Cardiac ventricle fibroblast (primary cell): ENCODE measurements at places on chromosomes 5 and 9. TPM values are rescaled to one million over a fixed set of nuclear protein-coding genes. Genes with fewer than 3 reads are reported as not detected.

Gene CHSY3
- 4.5 and 6.3 TPM in 2 replicates for total RNA-seq

Gene MARCOL
- not detected in 2 replicates for total RNA-seq

Gene EMB
- 0.44 and 1.0 TPM in 2 replicates for total RNA-seq

Gene GPR151
- total RNA-seq = not detected in 2 replicates

Gene CYLC2
- not detected in 2 replicates for total RNA-seq

Gene IFNA17
- total RNA-seq = not detected in 2 replicates

Gene GPRIN1
- total RNA-seq = 2.2 and 2.4 TPM in 2 replicates

Gene NRG2
- 0.05 and 0.12 TPM in 2 replicates for total RNA-seq

Gene RETREG1
- total RNA-seq = 0.05 and 0.44 TPM in 2 replicates

Gene DND1
- not detected in 2 replicates for total RNA-seq

Gene PRSS3
- total RNA-seq = 2.7 and 3.3 TPM in 2 replicates

Gene TENT4A
- total RNA-seq = 10.3 and 17.0 TPM in 2 replicates

Gene PCDHGA4
- total RNA-seq = 5.8 and 6.8 TPM in 2 replicates

Gene CORO2A
- 0.19 and 0.44 TPM in 2 replicates for total RNA-seq

Gene AK8
- 0.88 and 1.4 TPM in 2 replicates for total RNA-seq

Gene LPAR1
- 30.4 and 39.0 TPM in 2 replicates for total RNA-seq

Gene C5orf58
- not detected in 2 replicates for total RNA-seq

Gene RLN1
- total RNA-seq = not detected in 2 replicates

Gene GCNT4
- total RNA-seq = 0.59 and 0.62 TPM in 2 replicates

Gene SLC6A7
- total RNA-seq = not detected in 2 replicates

Gene ADAMTS16
- not detected in 2 replicates for total RNA-seq
